CD4-positive, CD25-positive, alpha-beta regulatory T cell (primary cell): ENCODE measurements at places on chromosomes 16 and 17. TPM values are rescaled to one million over a fixed set of nuclear protein-coding genes. Genes with fewer than 3 reads are reported as not detected.

- no peaks in the 10 kb centered on the region for H3K27me3 ChIP-seq
- DNase-seq: no peak
- no peak overlapping the region for H3K4me3 ChIP-seq
- H3K27ac ChIP-seq: no peak overlapping the region
- no peaks in the 10 kb centered on the region for H3K36me3 ChIP-seq
- H3K4me1 ChIP-seq: no peaks in the 10 kb centered on the region
These were observed 77.5 kb downstream of the GSG1L start for GRCh38 chr16:27985981-27986380.

GRCh38 chr17:50144845-50145531, 5.5 kb downstream of the PPP1R9B start:
- H3K27me3 ChIP-seq: no peaks in the 10 kb centered on the region
- H3K4me1 ChIP-seq: peaks cover 81% of the 10 kb centered on the region
- H3K36me3 ChIP-seq: peaks cover 45% of the 10 kb centered on the region
- H3K4me3 ChIP-seq: no peak overlapping the region
- no peak overlapping the region for H3K27ac ChIP-seq

- no peak overlapping the region for H3K4me3 ChIP-seq
- H3K27ac ChIP-seq: no peak overlapping the region
- no peaks in the 10 kb centered on the region for H3K36me3 ChIP-seq
- no peak for DNase-seq
- H3K27me3 ChIP-seq: peaks cover 2% of the 10 kb centered on the region
These were observed 21.6 kb upstream of the PHOSPHO1 start for GRCh38 chr17:49252148-49252695.

DNA sequence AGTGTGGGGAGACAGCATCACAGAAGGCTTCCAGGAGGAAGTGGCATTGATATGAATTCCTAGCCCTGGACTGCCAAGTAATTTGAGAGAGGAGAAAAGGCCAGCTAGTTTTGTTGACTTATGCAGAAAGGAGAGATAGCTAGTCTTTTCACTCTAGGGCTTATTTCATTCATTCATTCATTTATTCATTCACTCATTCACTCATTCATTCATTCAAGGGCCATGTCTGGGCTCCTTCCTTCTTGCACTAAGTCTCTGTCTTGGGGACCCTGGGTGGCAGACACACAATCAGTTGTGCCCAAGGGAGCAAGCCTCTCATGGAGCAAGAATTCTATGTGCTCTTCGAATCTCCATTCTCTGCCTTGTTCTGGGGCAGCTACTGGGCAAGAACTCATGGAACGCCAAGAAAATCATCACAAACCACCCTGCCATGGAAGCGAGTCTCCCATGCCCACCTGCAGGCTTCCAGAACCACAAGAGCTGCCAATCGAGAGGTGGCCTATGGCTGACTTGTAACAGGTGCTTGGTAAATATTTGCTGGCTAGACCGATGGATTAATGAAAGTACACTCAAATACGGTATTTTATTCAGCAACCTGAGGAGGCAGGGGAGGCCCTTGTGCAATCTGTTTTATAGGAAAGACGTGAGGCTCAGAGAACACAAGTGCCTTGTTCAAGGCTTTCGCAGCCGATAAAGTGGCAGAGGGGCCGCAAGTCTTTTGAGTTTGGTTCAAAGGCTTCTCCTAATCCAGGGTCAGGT, 223.6 kb downstream of the XYLT1 start:
- H3K4me1 ChIP-seq: no peaks in the 10 kb centered on the region
- no peak overlapping the region for H3K27ac ChIP-seq
- H3K36me3 ChIP-seq: no peaks in the 10 kb centered on the region
- no peak for DNase-seq
- H3K27me3 ChIP-seq: no peaks in the 10 kb centered on the region

DNA sequence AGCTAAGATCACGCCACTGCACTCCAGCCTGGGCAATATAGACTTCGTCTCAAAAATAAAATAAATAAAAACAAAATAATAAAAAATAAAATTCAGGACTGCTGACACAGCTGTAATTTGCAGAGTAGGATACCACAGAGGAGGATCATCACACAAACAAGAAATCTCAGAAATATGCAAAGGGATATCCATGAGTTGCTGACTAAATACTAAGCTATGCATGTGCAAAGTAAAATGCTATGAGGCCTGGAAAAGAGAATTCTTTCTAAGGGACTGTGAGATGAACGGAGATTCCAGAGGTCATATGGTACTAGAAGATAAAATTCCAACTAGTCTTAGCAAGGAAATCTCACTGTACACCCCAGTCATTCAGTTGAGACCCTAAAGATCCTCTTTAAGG, 74.8 kb downstream of the SLC39A11 start:
- H3K4me3 ChIP-seq: no peak overlapping the region
- H3K27ac ChIP-seq: no peak overlapping the region
- no peak for DNase-seq
- no peaks in the 10 kb centered on the region for H3K36me3 ChIP-seq
- H3K4me1 ChIP-seq: no peaks in the 10 kb centered on the region

- peaks cover 17% of the 10 kb centered on the region for H3K36me3 ChIP-seq
- DNase-seq: no peak
- no peak overlapping the region for H3K4me3 ChIP-seq
- H3K4me1 ChIP-seq: no peaks in the 10 kb centered on the region
- H3K27me3 ChIP-seq: no peaks in the 10 kb centered on the region
These were observed 73.6 kb upstream of the HAS3 start for GRCh38 chr16:69031877-69032301.

DNA sequence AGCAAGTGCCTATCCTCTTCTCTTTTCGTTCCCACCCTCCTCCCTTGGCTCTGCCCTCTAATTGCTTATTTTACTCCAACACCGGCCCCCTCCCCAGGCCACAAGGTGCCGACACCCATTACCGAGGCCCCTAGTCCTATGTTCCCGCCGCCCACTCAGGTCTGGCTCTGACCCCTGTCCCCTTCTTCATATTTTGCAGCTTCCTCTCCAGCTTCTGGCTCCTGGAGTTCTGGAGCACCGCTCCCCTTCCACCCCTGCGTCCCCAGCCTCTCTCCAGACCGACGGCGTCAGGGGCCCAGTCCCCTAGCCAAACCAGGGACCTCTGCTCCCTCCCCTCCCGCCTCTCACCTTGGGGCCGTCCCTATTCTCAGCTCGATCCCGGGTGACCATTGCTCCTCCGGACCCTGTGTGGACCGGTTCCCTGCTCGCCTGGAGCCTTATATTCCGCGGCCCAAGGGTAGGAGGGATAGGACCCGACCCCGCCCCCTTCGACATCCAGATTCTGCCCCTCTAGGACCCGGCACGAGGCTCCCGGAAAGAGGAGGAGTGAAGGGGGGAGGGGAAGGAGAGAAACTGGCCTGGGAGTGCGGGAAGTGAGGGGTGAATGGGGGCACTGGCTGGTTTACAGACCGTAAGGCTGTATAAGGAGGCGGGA, at the start of gene HES7:
HES7 (minus strand) TSS at position 412 of the 655 bp plus-strand sequence; CDS start at position 390, 22 bp downstream.
- H3K27me3 ChIP-seq: peaks cover 7% of the 10 kb centered on the region
- peak within 1 kb of the TSS; percentile 75 for H3K4me3 ChIP-seq
- no peaks in the 10 kb centered on the region for H3K36me3 ChIP-seq
- no peak for DNase-seq

GRCh38 chr16:89237733-89238132, 20.2 kb downstream of the ZNF778 start:
- no peaks in the 10 kb centered on the region for H3K27me3 ChIP-seq
- peaks cover 3% of the 10 kb centered on the region for H3K36me3 ChIP-seq
- DNase-seq: no peak
- peaks cover 9% of the 10 kb centered on the region for H3K4me1 ChIP-seq
- H3K4me3 ChIP-seq: no peak overlapping the region

The SMTNL2 gene
- total RNA-seq: not detected

DNA sequence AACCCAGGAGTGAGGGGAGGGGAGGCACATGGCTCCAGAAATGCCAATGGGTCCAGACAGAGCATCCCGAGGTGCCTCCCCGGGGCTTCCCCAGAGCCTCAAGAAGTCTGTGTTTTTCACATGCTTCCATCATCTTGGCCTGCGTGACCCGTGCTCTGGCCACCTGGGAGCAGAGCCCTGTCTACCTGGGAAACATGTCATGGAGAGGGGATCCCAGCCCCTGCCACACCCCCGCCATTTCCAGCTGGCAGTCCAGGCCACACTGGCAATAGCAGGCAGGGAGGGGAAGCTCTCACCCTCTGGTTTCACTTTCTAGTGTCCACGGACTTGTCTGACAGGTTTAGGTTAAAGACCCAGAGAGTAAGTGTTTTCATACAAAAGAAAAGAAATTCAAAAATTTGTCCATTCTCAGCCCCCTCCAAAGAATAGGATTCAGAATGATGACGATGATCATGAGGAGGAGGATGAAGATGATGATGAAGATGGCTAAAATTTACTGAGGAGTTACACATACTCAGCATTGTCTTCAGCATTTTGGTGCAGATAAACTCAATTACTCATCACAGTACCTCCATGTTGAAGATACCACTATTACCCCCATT, 9.0 kb downstream of the SMIM5 start:
- H3K4me3 ChIP-seq: no peak overlapping the region
- H3K4me1 ChIP-seq: no peaks in the 10 kb centered on the region
- H3K27ac ChIP-seq: no peak overlapping the region
- H3K27me3 ChIP-seq: no peaks in the 10 kb centered on the region

- no peak overlapping the region for H3K4me3 ChIP-seq
- H3K36me3 ChIP-seq: no peaks in the 10 kb centered on the region
- H3K27me3 ChIP-seq: no peaks in the 10 kb centered on the region
- H3K27ac ChIP-seq: no peak overlapping the region
- H3K4me1 ChIP-seq: no peaks in the 10 kb centered on the region
- DNase-seq: no peak
These were observed 194.2 kb downstream of the XYLT1 start for GRCh38 chr16:17276610-17277009.

DNA sequence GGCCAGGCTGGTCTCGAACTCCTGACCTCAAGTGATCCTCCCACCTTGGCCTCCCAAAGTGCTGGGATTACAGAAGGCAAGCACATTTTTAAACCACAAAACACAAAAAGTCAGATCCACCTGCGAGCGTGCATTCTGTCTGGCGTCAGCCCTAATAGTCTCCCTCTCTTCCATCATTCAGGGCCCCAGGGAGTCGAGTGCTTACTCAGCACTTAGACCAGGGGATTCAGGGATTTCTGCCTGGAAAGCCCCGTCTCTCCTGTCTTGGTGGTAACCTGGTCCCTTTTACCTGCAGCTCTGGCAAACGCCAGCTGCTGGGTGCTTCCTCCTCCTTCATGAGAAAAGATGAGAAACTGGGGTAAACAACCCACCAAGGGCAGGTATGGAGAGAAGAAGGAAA, 443.1 kb downstream of the SOX9 start:
- DNase-seq: no peak
- H3K27me3 ChIP-seq: no peaks in the 10 kb centered on the region
- H3K27ac ChIP-seq: no peak overlapping the region
- H3K36me3 ChIP-seq: no peaks in the 10 kb centered on the region
- no peaks in the 10 kb centered on the region for H3K4me1 ChIP-seq

The CCDC144A gene
- 21.8 TPM for total RNA-seq

GRCh38 chr16:19808061-19808641, 76.5 kb downstream of the GPRC5B start:
- peaks cover 11% of the 10 kb centered on the region for H3K4me1 ChIP-seq
- peaks cover 2% of the 10 kb centered on the region for H3K27me3 ChIP-seq
- H3K27ac ChIP-seq: no peak overlapping the region
- peak; percentile 23 for DNase-seq

GRCh38 chr16:12293017-12293618, 316.6 kb downstream of the SNX29 start:
- H3K36me3 ChIP-seq: peaks cover 4% of the 10 kb centered on the region
- no peaks in the 10 kb centered on the region for H3K27me3 ChIP-seq
- no peaks in the 10 kb centered on the region for H3K4me1 ChIP-seq
- H3K4me3 ChIP-seq: no peak overlapping the region

DNA sequence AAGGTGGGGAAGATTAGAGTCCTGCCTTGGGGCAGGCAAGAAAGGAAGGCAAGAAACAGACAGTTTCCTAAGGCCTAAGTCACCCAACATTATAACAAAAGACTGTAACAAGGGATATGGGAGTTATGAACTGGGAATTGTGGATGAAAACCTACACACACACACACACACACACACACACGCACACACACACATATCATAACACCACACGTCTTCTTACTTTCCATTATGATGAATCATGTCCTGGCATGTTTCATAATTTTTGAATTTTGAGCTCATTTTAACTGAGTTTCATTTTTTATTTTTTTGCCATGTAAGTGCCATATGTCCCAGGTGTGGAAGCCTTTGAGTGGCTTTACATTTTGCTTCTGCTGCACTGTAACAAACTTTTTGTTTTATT, 29.9 kb downstream of the HS3ST2 start:
- no peaks in the 10 kb centered on the region for H3K36me3 ChIP-seq
- DNase-seq: no peak
- H3K27ac ChIP-seq: no peak overlapping the region
- H3K4me1 ChIP-seq: no peaks in the 10 kb centered on the region
- H3K27me3 ChIP-seq: peaks cover under 1% of the 10 kb centered on the region

DNA sequence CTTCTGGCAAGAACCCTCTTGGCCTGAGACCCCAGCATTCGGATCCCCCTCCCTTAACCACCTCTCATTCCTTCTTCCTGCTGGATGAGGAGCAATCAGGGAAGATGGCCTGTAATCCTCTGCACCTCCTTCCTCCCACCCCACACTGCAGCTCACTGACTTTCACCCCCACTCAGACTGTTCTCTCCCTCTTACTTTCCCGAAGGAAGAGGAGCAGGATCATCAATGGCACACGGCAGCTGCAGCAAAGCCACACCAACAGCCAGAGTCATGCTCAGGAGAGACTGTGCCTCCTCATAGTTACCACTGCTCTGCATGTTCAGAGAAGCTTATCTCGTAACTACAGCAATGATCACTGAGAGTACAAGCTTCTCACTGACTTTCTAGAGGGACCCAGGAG, 10.1 kb upstream of the TMEM101 start:
- H3K4me3 ChIP-seq: no peak overlapping the region
- no peak overlapping the region for H3K27ac ChIP-seq
- H3K27me3 ChIP-seq: no peaks in the 10 kb centered on the region
- no peaks in the 10 kb centered on the region for H3K4me1 ChIP-seq
- H3K36me3 ChIP-seq: peaks cover 3% of the 10 kb centered on the region

GRCh38 chr16:59047114-59047513, 313.0 kb upstream of the GOT2 start:
- no peak for DNase-seq
- H3K4me3 ChIP-seq: no peak overlapping the region
- H3K27ac ChIP-seq: no peak overlapping the region
- H3K36me3 ChIP-seq: no peaks in the 10 kb centered on the region

DNA sequence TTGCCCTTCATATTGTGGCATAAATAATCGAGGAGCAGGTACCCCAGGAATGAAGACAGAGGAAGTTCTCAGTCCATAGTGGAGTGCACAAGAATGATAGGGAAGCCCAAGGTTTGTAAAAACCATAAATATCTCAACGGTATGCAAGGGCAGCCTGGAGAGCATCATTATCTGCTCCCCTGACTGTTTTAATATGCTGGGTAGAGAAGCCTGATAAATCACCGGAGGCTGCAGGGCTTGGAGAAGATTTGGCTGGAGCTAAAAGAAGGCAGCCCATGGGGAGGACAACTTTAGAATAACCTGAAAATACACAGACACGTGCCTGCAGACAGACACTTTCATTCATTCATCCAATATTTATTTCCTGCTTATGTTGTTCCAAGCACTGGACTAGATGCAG, 205.2 kb upstream of the RPL38 start:
- no peaks in the 10 kb centered on the region for H3K4me1 ChIP-seq
- no peak for DNase-seq
- H3K4me3 ChIP-seq: no peak overlapping the region
- H3K36me3 ChIP-seq: no peaks in the 10 kb centered on the region
- H3K27me3 ChIP-seq: no peaks in the 10 kb centered on the region
- H3K27ac ChIP-seq: no peak overlapping the region

The RASD1 gene
- total RNA-seq: 0.72 TPM
